Skeletal muscle cell (primary cell): ENCODE measurements at places on chromosomes 3 and 15.

DNA sequence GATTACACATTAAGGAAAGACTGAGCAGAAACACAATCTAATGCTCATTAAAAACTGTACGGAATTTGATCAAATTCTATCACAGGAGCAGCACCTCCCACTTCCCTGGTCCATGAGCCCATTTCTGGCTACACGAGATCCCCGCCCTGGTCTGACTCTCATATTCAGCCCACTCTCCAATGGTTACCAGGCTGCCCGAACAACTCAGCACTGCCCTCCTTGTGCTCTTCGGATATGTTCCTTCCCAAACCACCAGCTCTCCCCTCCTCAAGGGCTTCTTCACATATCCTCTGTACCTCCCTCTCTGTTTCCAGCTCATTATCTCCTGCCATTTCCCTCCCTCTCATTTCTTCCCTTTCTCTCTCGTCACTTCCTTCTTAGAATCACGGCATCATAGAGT is 180.5 kb downstream of the RSL24D1 start:
- DNase-seq, result no peak

DNA sequence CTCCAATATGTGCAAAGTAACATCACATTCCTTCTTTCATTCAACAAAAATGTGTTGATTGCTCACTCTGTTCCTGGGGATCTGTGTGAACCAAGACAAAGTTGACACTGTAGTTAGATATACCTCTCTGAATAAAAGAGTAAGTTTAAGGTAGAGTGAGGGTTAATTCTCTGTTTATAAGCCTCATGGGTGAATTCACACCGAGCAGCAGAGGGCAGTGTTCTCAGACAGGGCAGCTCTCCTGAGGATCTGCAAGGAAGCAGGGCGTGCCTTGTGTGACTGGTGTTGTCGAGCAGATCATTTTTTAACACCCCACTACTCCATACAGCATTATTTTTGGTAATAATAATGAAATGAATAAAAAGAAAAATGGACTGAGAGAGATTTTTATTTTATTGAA is 34.4 kb downstream of the PAQR9 start:
- no peak for DNase-seq

DNA sequence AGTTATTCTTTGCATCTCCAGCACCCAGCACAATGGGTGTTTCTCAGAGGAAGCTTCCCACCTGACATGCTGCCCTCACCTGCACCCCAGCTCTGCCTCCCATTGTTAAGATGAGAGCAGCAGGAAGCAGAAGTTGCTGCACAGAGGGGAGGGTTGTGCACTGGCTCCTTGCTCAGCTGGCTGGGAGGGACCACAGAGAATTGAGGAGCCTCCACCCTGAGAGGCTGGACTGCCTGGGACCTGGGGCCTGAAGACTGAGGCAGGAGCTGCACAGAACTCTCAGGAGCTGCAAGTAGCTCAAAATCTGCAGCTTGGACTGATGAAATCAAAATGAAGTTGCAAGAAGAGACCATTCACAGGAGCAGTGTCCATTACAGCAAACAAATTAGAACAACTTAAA is 222.3 kb upstream of the LINGO1 start:
- no peak for DNase-seq

- DNase-seq, result peak; percentile 91
Observed at GRCh38 chr3:99505646-99506269, 132.6 kb upstream of the COL8A1 start.

GRCh38 chr3:153060346-153060745 is 101.7 kb upstream of the RAP2B start:
- DNase-seq, result no peak

DNA sequence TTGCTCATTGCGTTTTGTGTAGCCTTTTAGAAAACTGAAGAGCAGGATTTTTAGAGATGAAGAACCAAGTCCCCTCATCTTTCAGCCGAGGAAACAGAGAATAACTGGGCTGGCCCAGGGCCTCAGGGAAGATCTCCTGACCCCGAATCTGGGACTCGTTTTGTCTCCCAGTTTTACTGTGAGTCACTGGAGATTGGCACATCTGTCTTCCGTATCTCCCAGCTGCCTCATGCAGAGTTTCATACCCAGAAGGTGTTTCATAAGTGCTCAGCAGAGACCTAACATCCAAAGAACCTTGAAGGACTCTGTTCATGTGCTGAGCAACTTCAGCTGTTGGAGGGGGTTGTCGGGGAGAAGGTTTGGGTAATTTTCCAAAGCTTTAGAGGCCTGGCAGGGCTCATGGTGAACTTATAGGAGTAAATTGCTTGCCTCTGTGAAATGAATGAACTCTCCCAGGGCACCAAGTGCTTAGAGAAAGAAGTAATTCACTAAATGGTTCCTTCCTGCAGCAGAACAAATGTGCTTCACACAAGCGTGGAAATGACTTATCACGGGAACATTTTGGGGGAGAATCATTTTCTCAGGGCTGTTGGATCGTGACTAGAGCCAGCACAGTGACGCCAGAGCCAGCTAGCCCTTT is 121.4 kb downstream of the FAM43A start:
- DNase-seq, result peak; percentile 47
